ENCODE measurements at places on chromosomes 1 and 21. TPM values are rescaled to one million over a fixed set of nuclear protein-coding genes. Genes with fewer than 3 reads are reported as not detected.

DNA sequence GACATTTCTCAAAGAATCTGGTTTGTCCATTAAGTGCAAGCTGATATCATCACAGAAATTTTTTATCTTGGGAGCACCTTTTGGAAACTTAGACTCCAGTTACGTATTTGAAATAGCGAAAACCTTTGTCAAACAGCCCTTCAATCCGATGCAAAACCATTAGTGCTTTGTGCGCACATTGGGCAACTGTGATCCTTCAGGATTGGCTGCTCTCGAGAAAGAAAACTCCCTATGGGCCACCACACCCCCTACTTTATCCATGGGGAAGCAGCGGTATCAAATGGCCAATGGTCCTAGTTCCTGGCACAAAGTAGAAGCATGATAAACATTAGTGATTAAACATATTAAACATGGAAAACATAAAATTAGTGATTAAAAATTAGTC, 16.0 kb upstream of the CD55 start:
- no peaks in the 10 kb centered on the region for H3K4me1 ChIP-seq
- no peaks in the 10 kb centered on the region for H3K27me3 ChIP-seq
- H3K4me3 ChIP-seq, result no peak overlapping the region
- H3K36me3 ChIP-seq, result no peaks in the 10 kb centered on the region
- H3K27ac ChIP-seq, result no peak overlapping the region

DNA sequence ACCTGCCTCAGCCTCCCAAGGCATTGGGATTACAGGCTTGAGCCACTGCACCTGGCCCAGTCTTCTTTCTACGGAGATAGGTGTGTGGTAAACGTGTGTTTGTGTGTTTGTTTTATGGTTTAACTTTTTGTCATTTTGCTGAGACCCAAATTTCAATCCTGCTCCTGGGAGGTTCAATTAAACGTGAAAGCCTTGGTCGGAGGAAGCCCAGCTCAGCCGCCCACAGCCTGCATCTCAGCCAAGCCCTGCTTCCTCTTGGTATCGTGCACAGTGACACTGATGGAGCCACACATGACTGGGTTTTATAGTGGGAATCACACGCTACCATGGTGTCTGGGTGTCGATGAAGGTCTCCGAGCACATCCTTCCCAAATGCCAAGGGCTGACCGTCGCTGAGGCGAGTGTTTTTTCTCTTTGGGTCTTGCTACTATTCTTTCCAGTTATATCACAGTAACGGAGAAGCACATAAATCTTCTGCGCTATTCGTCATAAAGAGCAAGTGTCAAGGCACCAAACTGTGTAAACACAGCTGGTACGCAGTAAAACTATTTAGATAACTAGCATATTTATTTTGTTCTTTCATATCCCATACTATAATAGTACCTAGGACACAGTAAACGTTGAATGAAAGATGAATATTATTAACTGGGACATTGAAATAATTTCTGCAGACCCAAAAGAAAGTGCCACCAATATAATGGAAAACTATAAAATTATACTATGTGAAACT, 39.3 kb downstream of the HLCS start:
- H3K36me3 ChIP-seq, result peaks cover 6% of the 10 kb centered on the region
- H3K27ac ChIP-seq, result no peak overlapping the region
- H3K27me3 ChIP-seq, result no peaks in the 10 kb centered on the region
- peaks cover 5% of the 10 kb centered on the region for H3K4me1 ChIP-seq

DNA sequence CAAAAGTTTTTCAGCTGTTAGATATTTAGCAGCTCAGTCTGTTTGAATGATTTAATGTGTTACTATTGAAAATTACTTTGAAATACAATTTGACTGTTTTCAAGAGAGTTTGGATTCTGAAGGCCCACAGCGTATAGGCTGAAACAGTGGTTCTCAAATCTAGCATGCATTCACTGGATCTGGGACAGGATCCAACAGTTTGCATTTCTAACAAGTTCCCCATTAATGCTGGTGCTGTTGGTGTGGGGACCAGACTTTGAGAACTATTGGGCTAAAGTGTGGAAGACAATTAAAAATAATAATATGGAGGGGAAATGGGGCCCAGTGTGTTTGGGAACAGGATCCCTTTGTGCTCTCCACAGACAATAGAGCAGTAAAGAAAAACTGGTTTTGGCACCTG, 31.9 kb downstream of the ITSN1 start:
- DNase-seq, result peak; percentile 32
- H3K36me3 ChIP-seq, result peaks cover 3% of the 10 kb centered on the region
- H3K4me1 ChIP-seq, result no peaks in the 10 kb centered on the region
- H3K4me3 ChIP-seq, result no peak overlapping the region
- H3K27me3 ChIP-seq, result no peaks in the 10 kb centered on the region
- H3K27ac ChIP-seq, result no peak overlapping the region

The SLC9C2 gene
- total RNA-seq, result 0.98 TPM

DNA sequence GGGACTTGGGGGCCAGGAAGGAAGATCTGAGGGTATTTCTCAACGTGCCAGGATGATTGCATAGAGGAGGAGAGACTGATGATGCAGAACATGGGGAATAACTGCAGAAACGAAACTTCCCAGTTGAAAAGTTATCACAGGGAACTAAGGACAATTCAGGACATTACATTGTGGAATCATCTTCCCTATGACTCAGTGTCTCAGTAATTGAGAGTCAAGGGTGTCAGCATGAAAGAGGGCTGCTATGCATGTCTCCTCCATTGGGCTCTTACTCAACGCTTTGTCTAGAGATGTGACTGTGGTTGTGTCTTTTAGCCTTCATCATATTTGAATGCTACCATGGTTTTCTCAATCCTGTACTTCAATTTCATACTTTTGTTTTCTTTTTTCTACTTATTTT, 48.9 kb upstream of the PTGFR start:
- no peak overlapping the region for H3K4me3 ChIP-seq
- DNase-seq, result no peak
- no peak overlapping the region for H3K27ac ChIP-seq
- H3K36me3 ChIP-seq, result no peaks in the 10 kb centered on the region

GRCh38 chr1:119331915-119332314, 36.7 kb upstream of the HAO2 start:
- no peak overlapping the region for H3K27ac ChIP-seq
- DNase-seq, result no peak
- H3K4me1 ChIP-seq, result no peaks in the 10 kb centered on the region
- H3K4me3 ChIP-seq, result no peak overlapping the region
- no peaks in the 10 kb centered on the region for H3K36me3 ChIP-seq

DNA sequence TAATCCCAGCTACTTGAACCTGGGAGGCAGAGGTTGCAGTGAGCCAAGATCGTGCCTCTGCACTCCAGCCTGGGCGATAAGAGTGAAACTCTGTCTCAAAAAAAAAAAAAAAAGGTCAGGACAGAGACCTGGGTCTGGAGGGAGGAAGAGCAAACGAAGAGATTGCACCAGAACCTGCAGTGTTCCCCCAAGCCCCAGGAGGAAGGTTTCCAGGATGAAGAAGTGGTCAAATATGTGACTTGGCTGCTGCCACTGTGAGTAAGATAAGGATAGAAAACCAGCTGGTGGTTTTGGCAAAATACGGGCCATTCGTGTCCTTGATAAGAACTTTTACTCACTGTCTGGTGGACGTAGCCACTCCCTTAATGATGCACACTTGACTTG, 42.2 kb downstream of the CLDN14 start:
- no peak overlapping the region for H3K4me3 ChIP-seq
- no peak for DNase-seq
- no peaks in the 10 kb centered on the region for H3K27me3 ChIP-seq

- H3K27me3 ChIP-seq, result no peaks in the 10 kb centered on the region
- DNase-seq, result no peak
- no peaks in the 10 kb centered on the region for H3K36me3 ChIP-seq
- no peak overlapping the region for H3K27ac ChIP-seq
- H3K4me1 ChIP-seq, result no peaks in the 10 kb centered on the region
Observed at GRCh38 chr1:87506147-87506546, 177.5 kb downstream of the LMO4 start.

DNA sequence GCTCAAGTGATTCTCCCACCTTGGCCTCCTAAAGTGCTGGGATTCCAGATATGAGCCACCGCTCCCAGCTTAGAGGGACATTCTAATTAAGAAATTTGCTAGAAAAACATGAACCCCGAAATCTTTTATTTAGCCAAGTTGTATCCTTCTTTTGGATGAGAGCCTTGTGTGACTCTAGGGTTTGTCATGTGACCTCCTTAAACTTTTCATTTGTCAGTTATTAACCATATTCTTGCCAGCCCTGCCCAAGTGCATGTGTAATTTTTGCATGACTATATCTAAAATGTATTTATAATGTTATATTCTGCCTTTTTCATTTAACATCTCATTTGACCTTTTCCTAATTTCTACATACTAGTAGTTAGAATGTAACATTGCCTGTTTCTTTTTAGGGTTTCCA, 1.9 kb downstream of the UTP25 start:
- no peak overlapping the region for H3K27ac ChIP-seq
- no peak overlapping the region for H3K4me3 ChIP-seq

The RIMKLA gene
- 0.71 TPM for total RNA-seq
